ENCODE measurements at places on chromosomes 4 and X.

DNA sequence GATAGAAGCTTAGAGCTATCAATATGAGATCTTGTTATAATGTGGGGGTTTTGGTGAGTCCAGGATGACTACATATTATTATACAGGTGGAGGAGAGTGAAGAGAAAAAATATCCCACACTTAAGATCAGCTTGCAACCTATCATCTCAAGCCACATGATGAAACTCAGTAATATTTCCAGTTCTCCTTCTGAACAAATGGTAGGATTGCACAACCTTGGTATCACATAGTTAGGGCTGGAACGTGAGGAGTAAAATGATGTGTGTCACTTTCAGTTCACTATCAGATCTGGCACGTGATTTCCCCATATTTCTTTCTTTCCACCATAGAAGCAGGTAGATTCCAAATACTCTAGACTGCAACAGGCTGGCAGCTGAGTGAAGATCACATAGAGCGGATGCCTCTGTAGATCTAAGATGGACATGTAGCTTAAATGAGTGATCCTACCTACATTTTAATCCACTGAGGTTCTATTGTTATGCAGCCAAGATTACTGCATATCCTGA is 150.6 kb upstream of the ANKRD50 start:
- no peak for DNase-seq

DNA sequence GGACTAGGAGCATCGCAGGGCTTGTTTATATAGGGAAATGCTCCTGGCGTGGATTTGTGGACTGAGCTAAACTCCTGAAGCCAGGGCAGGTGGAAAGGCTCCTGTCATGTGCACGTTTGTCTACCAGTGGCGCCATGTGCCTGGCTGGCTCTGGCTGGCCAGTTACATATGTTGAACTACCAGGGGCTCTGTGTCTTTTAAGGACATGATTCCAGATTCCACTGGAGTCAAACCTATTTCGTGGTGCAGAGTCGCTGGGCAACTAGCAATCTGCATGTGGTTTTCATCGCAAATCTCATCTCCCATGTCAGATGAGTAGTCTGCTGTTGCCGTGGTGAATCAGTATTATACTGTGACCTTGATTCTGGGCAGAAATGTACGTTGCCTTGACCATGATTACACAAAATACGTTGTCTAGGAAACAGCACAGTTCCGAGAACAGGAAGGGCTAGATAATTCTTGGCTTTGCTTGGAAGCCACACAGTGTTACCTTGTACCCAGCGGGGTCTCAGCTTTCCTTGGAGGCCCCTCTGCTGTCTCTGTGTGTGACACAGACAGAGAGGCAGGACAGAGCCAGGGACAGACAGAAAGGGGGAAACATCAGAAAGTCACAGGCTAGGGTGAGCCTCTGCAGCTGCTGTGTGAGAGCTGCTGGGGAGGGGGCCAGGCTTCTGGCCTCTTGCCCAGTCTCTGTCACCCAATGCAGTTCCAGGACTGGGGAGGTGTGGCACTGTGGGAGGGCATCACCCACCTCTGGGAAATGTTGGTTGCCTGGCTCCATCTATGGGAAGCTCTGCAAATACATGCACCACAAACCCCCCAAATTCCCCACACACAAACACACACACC is 19.2 kb downstream of the PNMA6E start:
- DNase-seq, result no peak

- DNase-seq, result peak; percentile 43
These were observed 101.2 kb downstream of the SMIM20 start for GRCh38 chr4:26015133-26015651.

DNA sequence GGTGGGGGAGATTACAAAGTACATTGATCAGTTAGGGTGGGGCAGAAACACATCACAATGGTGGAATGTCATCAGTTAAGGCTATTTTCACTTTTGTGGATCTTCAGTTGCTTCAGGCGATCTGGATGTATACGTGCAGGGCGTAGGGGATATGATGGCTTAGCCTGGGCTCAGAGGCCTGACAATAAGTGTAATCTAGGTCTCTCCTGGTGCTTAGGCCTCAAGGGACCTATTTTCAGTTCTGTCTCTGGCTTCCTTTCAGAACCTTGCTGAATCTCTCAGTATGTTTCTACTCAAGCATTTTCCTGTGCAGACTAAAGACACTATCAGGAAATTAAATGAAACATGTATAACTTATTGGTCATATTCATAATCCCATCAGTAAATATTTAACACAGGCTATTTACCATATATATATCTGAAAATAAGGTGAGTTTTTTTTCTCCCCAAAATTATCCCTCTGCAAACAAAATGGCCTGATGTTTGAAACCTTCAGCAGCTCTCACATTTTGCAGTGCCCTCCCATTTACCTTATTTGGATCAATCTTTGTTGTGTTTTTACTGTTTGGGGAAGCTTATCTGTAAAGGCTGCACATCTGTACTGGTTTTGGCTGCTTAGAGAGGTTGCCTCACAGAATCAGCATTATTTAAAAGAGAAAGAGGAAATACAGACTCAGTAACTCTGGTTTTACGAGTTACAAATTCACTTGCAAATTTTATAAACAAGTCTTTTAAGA is 2.3 kb upstream of the ZCCHC4 start:
- no peak for DNase-seq

DNA sequence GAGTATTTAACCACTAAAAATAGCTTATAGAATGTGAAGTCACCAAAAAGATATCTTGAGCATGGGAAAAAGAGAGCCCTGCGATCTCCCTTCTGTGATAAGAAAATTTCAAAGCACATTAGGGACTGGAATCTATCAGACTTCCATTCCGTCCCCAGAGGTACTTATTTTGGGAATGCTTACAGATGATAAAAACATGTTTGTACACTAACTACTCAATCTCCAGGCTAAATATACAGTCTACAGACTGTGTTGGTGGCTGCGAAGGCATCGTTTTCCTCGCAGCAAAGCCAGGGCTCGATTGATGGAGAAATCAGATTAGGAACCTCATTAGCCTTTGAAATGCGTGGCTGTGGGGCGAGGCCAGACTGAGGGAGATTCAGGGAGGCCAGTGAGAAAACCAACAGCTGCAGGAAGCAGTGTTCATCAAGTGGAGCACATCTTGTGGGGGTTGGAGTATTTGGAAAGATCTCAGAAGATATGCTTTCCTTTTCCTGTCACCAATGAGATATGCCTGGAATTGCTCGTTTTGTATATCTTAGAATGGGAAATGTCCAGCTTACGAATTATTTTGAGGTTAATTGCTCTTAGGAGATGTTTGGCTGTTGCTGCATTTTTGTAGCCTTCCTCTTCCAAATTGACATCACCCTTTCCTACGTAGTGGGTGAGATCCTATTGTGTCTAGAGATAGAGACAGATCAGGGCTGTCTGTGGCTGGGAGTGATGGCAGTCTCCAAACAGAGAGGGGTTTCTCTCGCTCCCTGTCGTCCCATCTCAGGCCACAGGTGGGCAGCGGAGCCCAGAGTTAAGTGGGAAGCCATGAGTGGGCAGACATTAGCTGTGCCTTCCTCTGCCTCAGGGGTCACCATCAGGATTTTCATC is 224.9 kb upstream of the FAT1 start:
- no peak for DNase-seq

DNA sequence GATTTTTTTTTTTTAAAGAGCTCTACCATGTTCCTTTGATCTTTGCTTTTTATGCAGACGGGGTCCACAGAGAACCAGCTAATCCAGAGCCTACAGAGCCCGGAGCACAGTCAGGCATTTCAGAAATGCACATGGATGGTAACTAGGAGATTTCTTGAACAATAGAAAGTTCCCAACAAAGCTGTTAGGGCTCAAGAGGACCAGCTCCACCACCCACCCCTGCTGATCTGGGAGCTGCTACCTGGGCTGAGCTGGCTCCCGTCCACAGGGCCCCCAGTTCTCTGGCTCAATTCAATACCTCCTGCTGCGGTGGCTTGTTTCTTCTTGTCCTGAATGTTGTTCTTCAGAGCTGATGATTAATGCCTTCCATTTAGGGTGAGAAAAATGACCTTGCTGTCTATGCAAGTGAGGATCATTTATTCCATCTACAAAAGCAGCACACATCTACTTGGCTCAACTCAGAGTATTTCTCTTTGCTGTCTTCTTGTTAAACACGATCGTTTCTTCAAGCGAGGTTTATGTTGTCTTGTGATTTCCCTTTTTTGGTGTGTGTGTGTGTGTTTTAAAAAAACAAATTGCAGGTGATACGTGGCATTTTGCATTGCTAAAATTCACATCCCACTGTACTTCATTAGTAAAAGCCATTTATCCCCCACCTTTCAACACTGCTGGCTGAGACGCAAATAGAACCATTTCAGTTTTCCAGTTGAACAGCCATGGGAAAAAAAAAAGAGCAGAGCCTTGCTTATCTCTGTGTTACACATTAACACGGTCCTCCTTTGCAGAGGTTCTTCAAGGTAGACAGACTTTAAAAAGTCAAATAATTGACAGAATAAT is 31.3 kb downstream of the IGFBP7 start:
- DNase-seq, result no peak

DNA sequence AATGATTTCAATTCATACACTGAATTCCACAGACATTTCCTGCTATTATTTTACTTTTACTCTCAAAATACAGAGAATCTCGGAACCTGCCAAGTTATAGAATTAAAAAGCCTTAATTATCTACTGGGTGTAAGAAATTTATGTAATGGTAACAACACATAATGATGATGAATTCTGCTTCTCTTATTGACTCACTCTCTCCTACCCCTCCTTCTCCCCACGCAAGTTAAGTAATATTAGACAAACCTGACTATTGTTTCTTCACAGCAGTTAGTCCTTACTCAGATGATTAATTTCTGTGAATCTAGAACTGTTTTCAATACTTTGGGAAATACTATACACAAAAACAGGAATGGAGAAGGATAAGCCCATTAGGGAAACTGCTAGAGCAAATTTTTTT is 762.0 kb downstream of the CCSER1 start:
- no peak for DNase-seq

GRCh38 chrX:50471390-50471789 is 765 bp upstream of the DGKK start:
- no peak for DNase-seq

DNA sequence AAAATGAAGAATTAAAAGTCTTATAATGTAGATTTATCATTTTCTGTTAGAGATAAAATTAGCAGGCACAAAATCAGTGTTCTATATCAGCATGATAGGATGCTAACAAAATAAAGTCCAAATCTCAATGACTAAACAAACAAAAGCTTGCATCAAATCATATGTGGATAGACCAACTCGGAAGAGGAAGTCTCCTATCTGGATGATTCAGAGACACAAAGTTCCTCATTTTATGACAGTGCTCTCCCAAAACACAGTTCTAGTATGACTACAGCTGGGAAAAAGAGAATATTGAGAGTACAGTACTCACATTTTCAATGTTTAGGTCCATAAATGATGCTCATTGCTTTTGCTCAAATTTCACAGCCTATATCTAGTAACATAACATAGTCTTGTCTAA is 376.1 kb upstream of the CTSO start:
- no peak for DNase-seq

GRCh38 chrX:13248867-13249486 is 70.9 kb downstream of the ATXN3L start:
- no peak for DNase-seq

GRCh38 chr4:111979921-111980320 is 165.3 kb upstream of the FAM241A start:
- DNase-seq, result no peak

DNA sequence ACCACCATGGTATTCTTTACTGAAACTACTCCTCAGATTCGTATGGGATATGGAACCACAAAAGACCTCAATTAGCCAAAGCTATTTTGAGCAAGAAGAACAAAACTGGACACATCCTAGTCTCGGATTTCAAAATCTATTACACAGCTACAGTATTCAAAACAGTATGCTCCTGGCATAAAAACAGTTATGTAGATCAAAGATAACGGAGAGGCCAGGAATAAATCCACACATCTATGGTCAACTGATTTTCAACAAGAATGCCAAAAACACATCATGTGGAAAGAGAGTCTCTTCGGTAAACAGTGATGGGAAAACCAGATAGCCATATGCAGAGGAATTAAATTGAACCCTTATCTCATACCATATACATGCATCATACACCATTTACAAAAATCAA is 155.3 kb downstream of the SPCS3 start:
- DNase-seq, result no peak

- no peak for DNase-seq
These were observed 1360.9 kb downstream of the STIM2 start for GRCh38 chr4:28221536-28221935.

DNA sequence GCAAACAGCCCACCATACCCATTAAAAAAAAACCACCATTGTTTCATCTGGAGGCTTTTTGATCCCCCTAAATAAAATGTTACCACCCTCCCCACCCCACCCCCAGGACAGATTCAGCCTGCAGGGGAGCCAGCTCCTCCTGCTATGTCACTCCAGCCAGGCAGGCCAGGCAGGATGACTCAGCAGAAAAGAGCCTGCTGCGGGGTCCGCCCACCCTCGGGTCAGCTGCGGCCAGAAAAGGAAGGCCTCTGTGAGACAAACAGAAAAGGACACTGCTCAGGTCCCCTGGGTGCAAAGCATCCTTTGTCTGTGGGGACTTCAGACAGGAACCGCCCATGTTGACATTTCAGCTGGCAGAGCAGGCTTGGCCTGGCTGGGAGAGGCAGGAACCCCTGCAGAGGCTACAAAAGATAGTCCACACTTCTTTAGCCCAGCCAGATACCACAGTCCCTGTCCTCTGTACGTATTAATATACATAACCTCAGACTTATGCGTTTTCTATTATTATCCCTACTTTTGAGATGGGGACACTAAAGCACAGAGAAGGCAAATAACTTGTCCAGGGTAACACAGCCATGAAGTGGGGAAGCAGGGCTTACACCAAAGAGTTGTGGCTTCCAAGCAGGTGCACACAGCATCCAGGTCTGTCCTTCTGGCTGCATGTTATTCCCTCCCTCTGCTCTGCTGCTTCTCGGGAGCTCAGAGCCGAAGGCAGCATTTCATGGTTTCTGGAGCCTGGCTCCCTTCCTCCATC is 147.7 kb downstream of the CPEB2 start:
- no peak for DNase-seq

DNA sequence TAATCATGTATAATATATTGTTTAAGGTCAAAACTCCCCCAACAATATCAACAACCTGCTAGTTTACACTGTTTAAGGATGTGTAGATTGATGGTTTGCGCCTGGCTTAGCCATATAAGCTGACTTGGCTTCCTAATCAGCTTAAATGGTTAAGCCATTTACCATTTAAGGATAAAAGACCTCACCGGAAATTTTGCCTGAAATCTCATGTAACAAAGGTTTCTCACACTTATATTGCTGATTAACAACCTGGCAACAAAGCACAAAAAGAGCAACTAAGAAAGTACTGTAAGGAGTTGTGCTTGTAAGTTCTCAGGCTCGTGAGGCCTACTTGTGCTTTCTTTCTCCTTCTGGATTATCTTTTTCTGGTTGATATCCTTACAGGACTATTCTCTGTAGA is 485.2 kb downstream of the GABRG1 start:
- DNase-seq, result no peak

GRCh38 chrX:47311932-47312774 is 58.2 kb upstream of the ZNF157 start:
- DNase-seq, result peak; percentile 62

All from activated CD8-positive, alpha-beta memory T cell treated with anti-CD3 and anti-CD28 coated beads for 24 hours (primary cell).